ENCODE measurements at places on chromosomes 5 and 9.

- no peak for DNase-seq
Observed at GRCh38 chr5:111848476-111848875, 91.5 kb upstream of the NREP start.

GRCh38 chr9:21465859-21466518 is 16.1 kb downstream of the IFNE start:
- peak; percentile 74 for DNase-seq

GRCh38 chr5:161847941-161848391 is at the start of gene GABRA1:
Gene GABRA1 (plus strand): TSS chr5:161848120. CDS start chr5:161850811, 2,691 bp downstream.
- DNase-seq = no peak

GRCh38 chr5:40124367-40124766 is 555.3 kb upstream of the PTGER4 start:
- no peak for DNase-seq

DNA sequence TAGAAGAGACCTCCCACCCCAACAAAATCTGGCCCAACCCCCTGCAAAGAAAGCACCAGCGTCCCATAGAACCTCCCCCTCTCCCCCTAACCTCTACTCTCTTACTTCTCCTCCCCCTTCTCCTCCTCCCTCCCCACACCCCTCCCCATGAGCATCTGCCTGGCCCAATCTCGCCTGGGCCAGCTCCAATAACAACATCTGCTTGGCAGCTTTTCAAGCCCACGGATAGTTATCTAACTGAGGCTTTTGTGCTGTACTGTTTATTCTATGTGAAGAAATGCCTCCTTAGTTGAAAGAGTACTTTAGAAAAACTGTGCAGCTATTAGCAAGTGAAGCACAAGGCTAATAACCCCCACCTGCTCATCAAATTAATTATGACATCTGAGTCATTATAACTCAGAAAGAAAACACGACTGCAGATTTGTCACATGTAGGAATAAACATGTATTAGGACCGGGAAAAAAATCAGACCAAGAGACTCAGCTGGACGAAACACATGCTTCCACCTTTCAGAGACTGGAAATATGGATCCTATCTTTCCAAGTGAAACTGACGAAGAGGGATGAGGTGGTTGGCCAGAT is 42.8 kb downstream of the NFIB start:
- DNase-seq = peak; percentile 68

DNA sequence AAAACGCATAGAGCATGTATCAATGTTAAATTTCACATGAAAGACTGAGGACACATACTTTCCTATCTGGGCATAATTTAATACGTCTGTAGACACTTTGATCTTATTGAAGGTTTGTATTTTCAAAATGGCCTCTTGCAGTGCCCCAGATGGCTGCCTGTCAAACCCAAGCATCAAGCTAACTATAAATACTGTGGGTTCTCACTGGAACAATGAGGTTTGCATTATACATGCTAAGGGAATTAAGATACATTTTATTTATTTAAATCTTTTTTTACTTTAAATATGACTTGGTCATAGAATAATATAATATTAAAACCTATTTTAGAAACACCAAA is 702.9 kb upstream of the GRAMD2B start:
- no peak for DNase-seq

DNA sequence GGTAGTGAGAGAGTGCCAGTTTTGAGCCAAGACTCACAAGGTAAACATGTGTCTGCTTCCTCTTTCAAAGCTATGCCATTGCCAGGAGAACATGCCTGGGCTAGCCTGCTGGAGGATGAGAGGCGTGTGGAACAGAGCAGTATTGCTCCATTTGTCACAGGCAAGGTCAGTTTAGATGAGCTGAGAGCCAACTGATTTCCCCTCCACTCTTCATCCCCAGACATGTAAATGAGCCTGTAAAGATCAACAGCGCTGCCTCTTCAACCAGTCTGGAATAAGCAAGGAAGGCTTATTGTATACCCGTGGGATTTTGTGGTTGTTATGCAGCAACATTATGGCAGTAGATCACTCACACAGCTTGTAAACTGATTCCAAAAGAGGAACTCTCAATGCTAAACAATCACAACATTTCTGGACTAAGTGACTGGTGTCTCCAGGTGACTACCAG is 8.2 kb upstream of the GDNF start:
- peak; percentile 84 for DNase-seq

- DNase-seq = no peak
Observed at GRCh38 chr5:33114361-33114760, 326.4 kb upstream of the TARS1 start.

DNA sequence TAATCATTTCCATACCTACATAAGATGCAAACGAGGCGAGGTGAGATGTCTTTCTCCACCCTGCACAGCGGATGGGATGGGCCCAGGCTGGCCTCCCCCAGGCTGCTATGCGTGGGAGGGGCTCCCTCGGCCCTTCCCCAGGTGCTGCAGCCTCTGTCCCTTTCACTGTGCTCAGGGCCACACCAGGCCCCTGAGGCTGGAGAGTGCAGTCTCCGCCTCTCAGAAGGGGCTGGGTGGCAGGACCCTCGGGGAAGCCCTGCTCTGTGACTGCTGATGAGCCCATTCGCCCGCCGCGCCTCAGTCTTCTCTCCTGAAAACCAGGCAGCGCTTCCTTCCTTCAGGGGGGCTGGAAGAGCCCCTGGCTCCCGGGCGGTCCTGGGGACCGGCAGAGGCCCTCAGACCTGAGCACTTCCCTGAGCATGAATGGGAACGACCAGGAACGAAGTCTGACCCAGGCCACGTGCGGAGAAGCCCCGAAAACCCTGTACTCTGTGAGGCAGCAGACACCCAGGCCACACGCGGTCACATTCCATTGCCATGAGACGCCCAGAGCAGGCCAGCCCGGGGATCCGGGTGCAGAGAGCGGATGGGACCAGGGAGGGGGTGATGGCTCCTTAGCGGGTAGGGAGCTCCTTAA is 21.9 kb upstream of the NOTCH1 start:
- peak; percentile 91 for DNase-seq

DNA sequence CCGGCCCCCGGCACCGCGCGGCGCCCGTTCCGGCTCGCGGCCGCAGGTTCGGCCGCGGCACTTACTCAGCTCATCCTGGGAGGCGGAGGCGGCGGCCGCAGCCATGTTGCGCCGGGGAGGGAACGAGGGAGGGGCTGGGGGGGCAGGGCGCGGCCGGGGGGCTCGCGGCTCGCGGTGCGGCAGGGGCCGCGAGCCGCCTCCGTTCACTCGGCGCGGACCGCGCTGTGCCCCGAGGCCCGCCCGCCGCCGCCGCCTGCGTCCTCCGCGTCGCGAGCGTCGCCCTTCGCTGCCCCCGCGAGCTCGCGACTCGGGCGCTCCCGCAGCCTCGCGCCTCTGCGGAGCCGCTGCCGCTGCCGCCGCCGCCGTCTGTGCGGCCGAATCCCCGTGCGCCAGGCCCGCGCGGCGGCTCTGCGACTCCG is 735 bp downstream of the ECPAS start:
- peak; percentile 79 for DNase-seq

DNA sequence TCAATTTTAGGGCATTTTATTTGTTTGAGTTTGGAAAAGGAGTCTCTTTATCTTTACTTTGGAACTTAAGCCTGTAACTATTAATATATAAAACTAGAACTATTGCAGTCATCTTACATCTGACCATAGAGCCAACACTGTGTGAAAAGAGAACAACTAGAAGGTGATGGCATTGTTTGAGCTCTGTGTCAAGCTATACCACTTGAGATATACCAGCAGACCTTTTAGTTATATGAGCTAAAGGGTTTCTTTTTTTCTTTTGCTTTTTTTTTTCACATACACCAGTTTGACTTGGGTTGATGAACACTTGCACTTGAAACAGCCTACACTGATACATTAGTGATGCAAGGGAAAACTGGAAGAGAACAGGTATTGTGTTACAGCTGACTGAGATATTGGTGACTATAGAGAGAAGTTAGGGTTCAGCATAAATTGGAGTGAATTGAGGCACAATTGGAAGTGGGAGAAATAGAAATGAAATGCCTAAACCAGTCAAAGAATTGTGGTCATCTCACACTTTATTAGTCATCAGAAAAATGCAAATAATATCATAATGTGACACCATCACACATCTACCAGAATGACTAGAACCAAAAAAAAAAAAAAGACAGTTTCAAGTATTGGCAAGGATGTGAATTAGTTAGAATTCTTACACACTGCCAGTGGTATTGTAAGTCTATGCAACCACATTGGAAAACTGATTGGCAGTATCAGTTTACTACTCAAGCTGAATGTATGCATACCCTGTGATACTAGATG is 60.9 kb downstream of the ADRB2 start:
- no peak for DNase-seq

DNA sequence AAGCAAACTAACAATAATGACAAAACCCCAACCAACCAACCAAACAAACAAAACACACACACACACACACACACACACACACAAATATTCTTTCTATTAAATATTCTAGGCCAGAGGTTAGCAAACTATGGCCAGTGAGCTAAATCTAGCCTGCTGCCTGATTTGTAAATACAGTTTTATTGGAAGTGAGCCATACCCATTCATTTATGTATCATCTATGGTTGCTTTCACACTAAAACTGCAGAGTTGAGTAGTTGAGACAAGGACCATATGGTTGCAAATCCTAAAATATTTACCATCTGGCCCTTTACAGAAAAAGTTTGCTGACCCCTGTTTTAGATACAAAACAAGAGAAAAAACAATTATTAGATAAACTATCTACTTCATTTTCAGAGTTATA is 620.5 kb upstream of the SEMA6A start:
- no peak for DNase-seq

DNA sequence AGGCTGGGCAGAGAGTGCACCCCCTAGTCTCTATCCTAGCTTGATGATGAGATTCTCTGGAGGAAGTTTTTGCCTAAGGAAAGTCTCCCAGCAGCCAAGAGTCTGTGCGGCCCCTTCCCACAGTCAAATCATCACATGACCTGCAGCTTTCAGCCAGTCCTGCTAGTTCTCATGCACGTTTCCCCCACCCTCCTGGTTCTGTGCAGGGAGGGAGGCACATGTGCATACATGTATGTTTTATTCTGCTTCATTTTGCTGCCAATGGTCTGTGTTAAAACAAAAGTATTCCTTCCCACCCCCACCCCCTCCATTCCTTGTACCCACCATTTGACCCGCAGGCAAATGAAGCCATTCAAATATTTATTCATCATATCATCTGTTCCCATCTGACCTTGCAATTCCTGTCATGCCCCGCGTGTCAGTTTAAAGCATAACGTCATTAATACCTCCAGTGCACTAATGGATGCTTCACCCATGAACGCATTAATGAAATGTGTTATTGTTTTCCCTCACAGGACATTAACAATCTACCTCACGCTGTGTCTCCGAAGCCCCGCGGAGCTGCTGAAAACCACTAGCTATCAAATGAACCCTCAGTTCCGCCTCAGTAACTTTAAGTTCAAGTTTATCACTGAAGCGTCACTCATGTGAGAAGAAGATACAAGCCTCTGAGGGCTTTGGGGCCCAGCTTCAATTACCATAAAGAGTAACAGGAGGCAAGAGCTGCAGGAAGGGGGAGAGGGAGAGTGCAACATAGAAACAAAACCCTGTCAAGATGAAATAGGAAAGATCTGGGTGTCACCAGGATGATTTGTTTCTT is 139.6 kb downstream of the RASEF start:
- no peak for DNase-seq

GRCh38 chr9:92196909-92197308 is 81.7 kb upstream of the SPTLC1 start:
- peak; percentile 65 for DNase-seq

DNA sequence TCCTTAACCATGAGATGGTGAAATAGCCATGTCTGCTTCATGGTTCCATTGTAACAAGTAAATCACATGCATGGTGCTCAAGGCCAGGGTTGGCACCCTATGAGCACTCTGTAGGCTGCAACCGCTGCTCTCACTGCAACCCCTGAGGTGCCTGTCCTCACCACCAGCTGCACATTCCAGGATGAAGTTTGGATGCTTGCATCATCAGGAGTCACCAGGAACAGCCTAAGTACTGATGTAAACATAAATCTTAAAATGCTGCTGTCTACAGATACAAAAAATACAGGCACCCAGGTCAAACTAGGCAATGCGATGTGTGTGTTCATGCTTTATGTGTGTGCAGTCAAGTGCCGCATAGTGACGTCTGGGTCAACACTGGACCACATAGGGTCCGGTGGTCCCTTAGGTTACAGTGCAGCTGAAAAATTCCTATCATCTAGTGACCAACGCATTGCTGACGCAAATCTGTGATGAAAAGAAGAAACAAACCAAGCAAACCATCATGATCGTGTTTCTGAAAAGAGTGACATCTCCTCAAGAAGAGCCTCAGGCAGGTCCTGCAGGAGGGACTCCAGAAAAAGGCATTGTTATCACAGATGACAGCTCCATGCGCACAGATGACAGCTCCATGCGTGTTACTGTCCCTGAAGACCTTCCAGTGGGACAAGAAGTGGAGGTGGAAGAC is 234.8 kb downstream of the AUH start:
- peak; percentile 82 for DNase-seq

DNA sequence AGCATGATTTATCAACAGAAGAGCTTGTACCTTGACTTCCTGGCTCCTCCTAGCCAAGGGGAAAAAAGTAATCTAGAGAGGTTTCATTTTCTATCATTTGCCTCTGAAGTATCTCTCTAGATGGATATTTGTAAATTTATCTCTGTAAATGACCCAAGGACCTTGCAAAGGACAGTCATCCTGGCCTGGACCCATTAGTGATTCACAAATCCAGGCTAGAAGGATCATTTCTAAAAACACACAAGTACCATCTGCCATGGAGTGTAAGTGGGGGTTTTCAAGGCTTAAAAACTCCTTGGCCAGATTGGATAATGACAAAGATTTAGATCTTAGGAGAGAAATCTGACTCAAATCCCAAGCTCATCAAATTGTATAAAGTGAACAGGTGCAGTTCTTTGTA is 8.1 kb downstream of the TTC23L start:
- DNase-seq = no peak

- DNase-seq = peak; percentile 45
Observed at GRCh38 chr9:70883056-70883455, 238.4 kb downstream of the TRPM3 start.

- DNase-seq = peak; percentile 82
Observed at GRCh38 chr5:73213566-73213998, 40.6 kb downstream of the TMEM174 start.

GRCh38 chr5:28164568-28164967 is 1126.2 kb upstream of the CDH9 start:
- no peak for DNase-seq

DNA sequence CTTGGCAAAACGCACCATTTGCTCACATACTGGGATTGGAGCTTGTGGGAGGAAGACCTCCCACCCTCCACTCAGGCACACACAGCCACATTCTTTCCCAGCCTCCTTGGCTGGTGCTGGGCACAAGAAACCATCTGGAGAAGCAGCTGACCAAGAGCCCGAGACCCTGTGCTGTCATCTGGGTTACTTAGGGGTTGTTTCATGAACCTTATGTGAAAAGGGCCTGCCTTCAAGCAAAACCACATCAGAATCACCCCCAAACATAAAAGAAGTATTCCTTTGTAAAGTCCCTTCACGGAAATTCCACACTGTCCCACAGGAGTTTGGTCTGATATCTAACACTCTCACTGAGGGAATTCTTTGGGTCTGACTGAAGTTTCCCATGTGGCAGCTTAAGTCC is 172.1 kb downstream of the NR3C1 start:
- no peak for DNase-seq
